ENCODE measurements at places on chromosomes 13 and 19.

DNA sequence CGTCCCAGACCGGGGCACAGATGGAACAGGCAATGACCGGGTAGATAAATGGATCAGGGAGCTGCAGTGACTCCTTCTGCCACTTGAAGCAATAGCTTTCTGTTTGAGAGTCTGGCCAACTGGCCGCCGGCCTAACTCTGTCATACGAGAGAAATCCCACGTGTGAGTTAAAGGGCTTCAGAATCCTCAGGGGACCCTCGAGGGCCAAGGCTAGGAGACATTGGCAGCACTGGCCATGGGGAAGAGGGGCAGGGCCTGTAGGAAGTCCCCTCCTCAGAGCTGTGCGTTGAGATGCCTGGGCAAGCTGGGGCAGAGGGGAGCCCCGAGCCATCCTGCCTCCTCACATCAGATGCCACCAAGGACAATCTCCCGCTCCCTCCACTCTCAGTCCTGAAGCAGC, 51.6 kb downstream of the KLF2 start:
- DNase-seq: no peak

DNA sequence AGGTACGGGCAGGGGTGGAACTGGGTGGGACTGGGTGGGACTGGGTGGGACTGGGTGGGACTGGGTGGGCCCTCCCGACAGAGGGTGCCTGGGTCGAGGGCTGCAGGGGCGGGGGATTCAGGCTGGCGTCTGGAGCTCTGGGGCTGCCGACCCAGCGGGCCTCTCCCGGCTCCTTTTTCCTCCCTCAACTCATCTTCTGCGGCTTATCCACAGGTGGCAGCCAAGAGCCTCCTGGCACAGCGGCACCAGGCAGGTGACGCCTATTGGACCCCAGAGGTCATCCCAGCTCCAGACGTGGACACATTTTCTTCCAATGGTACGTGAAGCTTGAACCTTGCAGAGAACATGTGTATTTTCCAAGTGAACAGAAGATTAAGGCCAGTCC, 533 bp downstream of the ZNF544 start:
- no peak for DNase-seq

DNA sequence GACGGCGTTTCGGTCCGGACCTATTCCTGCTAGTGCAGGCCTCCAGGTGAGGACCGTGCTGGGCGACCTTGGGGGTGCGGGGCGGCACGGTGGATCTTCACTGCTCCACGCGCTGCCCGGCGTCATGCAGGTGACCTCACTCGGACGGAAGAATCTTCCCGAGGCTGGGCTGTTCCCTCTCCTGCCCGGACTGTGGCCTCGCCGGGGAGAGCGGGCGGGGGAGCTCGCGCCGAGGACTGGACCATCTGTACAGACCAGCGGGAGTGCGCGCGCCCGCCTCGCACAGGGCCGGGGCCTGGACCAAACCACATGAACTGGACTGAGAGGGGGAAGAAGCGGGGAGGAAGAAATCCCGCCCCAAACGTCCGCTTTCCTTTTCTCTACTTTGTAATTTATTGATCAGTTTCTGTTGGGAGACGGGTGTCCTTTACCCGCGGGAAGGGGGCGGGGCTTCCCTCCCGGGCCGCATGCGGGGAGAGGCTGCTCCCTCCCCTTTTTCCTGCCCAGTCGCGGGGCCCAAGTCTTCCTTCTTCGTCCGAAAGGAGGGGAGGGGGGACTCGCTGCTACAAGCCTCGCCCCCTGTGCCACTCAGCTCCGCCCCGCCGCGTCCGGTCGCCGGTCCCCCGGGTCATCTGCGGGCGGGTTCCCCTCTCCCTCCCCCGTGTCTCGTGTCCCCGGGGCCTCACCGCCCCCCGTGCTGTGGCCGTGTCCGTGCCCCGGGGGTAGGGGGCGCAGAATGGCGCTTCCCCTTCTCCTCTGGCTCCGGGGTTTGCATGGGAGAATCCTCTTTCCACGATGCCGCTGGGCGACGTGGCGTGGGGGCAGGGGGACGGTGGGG, 4.9 kb downstream of the HRC start:
- DNase-seq: peak; percentile 91

GRCh38 chr13:32285633-32285965, 29.6 kb downstream of the ZAR1L start:
- no peak for DNase-seq

GRCh38 chr19:1923319-1923718, 17.7 kb upstream of the CSNK1G2 start:
- DNase-seq: no peak

DNA sequence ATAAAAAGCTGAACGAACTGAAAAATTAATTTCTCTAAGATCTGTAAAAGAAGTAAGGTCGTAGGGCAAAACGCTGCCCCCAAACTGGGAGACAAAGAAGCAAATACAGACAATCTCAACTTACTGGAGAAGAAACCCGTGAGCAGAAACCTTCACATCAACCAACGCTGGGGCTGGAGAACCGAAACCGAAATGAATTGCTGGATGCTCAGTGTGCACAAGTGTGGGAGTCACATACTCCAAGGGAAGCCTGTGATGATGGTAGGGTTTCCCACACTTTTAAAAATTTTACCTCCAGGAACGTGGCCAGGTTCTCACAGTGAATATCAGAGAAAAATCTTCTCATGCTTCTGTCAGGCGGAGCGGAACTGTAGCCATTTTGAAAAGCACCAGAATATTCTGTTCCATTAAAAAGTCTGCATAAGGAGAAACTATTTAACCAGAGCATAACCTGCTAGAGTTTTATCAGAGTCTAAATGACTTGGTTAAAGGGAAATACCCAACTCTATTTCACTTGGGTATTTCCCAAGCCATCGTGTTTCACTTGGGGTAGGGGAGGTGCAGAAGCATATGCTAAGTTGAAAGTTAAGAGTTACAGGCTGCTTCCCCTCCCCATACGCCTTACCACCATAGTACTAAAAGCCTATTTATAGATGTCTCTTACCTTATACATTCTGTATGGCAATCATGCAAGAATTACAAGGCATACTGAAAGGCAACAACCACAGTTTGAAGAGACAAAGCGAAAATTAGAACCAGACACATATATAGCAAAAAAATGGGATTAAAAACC, 110.5 kb upstream of the SLITRK1 start:
- no peak for DNase-seq

GRCh38 chr13:83281654-83282053, 600.6 kb downstream of the SLITRK1 start:
- no peak for DNase-seq

DNA sequence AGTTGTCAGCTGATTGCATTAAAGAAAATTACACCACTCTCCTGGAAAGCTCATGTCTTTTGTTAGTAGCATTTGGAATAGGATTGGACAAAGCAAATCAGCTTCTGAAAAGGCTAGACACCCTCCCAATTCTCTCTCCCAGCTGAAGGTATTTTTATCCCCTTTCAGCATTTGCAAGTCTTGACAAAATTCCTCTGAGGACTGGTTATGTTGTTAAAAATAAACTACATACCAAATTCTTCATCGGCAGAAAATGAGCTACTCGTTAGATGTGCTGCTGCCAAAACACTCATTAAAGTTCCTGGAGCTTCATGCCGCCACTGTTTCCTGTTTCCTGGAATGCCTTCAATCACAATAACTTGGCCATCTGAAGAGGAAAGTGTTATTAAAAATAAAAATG, 37.1 kb downstream of the UTP14C start:
- no peak for DNase-seq

GRCh38 chr19:7199613-7200533, 94.3 kb downstream of the INSR start:
- peak; percentile 39 for DNase-seq

DNA sequence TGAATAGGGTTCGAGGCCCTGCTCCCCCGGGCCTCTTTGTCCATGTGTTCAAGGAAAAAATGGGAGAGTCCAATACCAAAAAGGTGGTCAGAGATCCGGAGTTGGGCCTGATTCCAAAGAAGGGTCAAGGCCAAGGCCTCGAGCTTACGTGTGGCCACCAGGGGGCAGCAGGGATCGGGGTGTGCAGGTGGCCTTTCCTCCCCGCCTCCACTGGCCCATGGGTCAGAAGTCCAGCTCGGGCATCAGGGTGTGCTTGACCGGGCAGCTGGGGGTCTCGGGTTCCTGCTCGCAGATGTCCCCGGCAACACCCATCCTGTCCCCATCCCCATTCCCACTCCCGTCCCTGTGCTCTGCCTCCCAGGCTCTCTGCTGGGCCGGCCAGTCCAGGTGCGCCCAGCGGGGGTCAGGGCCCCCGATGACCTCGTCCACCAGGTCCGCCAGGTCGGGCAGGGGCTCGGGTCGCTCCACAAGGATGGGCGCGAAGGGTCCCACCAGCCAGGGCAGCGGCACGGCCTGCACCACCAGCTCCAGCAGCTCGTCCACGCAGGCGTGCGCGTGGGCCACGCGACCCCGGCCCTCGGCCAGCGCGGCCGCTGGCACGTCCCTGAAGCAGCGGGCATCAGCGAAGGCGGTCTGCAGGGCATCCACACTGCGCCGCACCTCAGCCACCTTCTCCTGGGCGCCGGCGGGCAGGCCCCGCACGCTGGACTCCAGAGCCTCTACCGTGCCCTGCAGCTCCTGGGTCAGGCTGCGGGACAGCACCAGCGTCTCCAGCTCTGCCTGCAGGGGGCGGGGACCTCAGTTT, 5.2 kb upstream of the PLIN4 start:
- DNase-seq: peak; percentile 24

DNA sequence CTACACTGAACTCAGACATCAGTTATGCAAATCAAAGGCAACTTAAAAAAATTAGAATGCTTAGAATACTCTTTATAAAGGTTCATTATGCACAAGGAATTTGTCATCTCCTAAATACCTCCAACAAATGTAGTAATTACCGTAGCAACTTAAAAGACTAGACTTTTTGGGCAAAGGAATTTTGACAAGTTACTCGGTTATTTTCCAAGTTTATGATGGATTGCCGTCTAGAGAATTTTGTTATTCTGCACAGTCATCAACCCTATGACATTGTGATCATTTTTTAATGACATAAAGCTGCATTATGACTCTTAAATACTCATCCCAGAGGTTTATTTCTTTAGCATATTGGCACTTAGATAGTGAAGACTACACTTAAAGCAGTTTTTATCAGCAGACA, 71.9 kb downstream of the TRPC4 start:
- no peak for DNase-seq

DNA sequence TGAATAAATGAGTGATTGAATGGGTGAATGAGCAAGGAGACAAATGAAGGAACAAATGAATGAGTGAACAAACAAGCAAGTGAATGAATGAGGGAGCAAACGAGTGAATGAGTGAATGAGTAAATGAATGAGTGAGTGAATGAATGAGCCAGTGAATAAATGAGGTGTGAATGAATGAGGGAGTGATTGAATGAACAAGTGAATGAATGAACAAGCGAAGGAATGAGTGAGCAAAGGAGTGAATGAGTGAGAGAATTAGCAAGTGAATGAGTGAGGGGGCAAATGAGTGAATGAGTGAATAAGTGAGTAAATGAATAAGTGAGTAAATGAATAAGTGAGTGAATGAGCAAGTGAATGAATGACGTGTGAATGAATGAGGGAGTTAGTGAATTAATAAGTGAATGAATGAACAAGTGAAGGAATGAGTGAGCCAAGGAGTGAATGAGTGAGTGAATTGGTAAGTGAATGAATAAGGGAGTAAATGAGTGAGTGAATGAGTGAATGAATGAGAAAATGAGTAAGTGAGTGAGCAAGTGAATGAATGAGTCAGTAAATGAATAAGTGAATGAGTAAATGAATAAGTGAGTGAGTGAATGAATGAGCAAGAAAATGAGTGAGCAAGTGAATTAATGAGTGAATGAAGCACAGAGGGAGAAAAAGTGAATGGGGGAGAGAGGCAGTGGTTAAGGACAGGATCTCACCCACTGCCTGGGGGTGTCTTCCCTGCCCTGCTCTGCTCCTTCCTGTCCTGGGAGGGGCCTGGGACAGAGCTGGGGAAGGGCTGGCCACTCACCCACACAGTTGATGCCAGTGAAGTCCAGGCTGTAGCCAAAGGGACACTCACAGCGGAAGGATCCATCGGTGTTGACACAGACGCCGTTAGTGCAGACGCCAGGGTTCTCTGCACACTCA, 36.4 kb downstream of the CCL25 start:
- no peak for DNase-seq

GRCh38 chr19:23318143-23318542, 67.9 kb upstream of the ZNF724 start:
- DNase-seq: no peak

GRCh38 chr13:27588405-27588804, 31.9 kb downstream of the LNX2 start:
- no peak for DNase-seq

- no peak for DNase-seq
Measured at GRCh38 chr13:48564056-48564455, 31.2 kb upstream of the RCBTB2 start.

DNA sequence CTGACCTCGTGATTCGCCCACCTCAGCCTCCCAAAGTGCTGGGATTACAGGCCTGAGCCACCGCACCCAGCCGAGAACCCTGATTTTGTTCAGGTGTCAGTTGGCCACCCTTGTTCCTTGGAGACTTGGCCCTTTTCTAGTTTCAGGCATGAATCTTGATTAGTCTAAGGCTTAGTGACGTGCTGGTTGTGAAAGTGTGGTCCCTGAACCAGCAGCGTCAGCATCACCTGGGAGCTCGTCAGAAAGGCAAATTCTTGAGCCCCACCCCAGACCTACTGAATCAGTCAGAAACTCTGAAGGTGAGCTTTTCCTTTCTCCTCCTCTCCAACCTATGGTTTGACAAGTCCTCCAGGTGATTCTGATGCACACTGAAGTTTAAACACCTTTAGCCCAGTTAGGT, 35.2 kb downstream of the CACNG6 start:
- no peak for DNase-seq

- DNase-seq: no peak
Measured at GRCh38 chr13:50006426-50007135, 8.7 kb upstream of the KCNRG start.

DNA sequence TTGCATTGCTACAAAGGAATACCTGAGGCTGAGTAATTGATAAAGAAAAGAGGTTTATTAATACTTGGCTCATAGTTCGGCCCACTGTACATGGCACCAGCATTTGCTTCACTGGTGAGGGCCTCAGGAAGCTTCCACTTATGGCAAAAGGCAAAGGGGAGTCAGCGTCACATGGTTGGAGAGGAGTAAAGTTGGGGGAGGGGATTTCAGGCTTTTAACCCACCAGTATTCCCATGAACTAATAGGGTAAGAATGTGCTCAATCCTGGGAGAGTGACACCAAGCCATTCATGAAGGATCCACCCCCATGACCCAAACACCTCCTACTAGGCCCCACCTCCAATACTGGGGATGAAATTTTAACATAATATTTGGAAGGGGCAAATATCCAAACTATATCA, 82.5 kb upstream of the MYCBP2 start:
- no peak for DNase-seq

DNA sequence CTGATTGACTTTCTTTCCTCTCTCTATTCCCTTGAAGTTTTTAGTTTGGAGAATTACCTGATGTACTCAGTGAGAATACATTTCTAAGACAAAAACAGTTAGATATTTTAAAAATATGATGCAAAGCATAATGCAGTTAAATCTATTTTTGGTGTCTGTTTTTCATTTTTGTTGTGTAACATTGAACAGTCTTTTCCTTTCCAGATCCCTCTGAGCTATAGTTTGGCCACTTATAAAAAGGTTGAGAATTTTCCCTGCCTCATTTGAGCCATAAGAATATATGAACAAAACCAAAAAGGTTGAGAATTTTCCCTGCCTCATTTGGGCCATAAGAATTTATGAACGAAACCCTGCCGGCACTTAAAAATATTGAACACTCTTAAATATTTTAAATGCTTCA, 57.0 kb upstream of the IPO5 start:
- no peak for DNase-seq
